ENCODE measurements at places on chromosomes 1 and 21.

GRCh38 chr1:223033658-223034057, 109.4 kb downstream of the TLR5 start:
- DNase-seq = no peak
- H3K4me3 ChIP-seq = no peak overlapping the region
- no peak overlapping the region for H3K27ac ChIP-seq
- no peaks in the 10 kb centered on the region for H3K36me3 ChIP-seq

GRCh38 chr1:15742339-15742801, at the start of gene TMEM82:
Gene TMEM82 (plus strand): TSS chr1:15742499. CDS start chr1:15742560, 61 bp downstream.
- no peaks in the 10 kb centered on the region for H3K27me3 ChIP-seq
- H3K36me3 ChIP-seq = no peaks in the 10 kb centered on the region
- DNase-seq = no peak
- H3K27ac ChIP-seq = no peak within 1 kb of the TSS

GRCh38 chr1:247335882-247336281, 4.2 kb upstream of the ZNF496 start:
- no peak overlapping the region for H3K27ac ChIP-seq
- H3K27me3 ChIP-seq = no peaks in the 10 kb centered on the region
- H3K4me1 ChIP-seq = peaks cover 2% of the 10 kb centered on the region
- no peak for DNase-seq

GRCh38 chr21:42733037-42733627, 79.7 kb downstream of the PDE9A start:
- no peak overlapping the region for H3K4me3 ChIP-seq
- no peaks in the 10 kb centered on the region for H3K27me3 ChIP-seq
- H3K27ac ChIP-seq = no peak overlapping the region
- peaks cover 59% of the 10 kb centered on the region for H3K4me1 ChIP-seq
- no peak for DNase-seq

- no peak overlapping the region for H3K4me3 ChIP-seq
- no peak for DNase-seq
- H3K36me3 ChIP-seq = no peaks in the 10 kb centered on the region
Measured at GRCh38 chr1:39632682-39633417, 6.6 kb downstream of the HEYL start.

DNA sequence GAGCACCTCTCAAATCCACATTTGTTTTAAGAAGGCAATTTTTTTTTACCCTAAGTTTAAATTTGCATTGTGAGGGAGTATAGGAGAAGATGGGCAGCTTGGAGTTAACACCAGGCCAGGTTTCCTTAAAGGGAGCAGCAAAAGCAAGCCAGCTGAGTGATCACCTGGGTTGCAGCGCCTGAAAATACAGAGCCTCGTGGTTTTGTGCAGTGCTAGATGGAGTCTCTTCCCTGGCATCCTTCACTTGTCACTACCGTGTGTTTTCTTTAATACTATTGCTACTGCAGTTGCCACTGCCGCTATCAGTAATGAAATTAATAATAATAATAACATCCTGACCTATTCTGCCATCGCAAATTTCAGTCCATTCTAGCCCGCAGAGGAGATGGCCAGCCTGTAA, 35.2 kb upstream of the VAV3 start:
- DNase-seq = no peak
- no peak overlapping the region for H3K4me3 ChIP-seq
- no peaks in the 10 kb centered on the region for H3K4me1 ChIP-seq
- no peak overlapping the region for H3K27ac ChIP-seq
- no peaks in the 10 kb centered on the region for H3K36me3 ChIP-seq

DNA sequence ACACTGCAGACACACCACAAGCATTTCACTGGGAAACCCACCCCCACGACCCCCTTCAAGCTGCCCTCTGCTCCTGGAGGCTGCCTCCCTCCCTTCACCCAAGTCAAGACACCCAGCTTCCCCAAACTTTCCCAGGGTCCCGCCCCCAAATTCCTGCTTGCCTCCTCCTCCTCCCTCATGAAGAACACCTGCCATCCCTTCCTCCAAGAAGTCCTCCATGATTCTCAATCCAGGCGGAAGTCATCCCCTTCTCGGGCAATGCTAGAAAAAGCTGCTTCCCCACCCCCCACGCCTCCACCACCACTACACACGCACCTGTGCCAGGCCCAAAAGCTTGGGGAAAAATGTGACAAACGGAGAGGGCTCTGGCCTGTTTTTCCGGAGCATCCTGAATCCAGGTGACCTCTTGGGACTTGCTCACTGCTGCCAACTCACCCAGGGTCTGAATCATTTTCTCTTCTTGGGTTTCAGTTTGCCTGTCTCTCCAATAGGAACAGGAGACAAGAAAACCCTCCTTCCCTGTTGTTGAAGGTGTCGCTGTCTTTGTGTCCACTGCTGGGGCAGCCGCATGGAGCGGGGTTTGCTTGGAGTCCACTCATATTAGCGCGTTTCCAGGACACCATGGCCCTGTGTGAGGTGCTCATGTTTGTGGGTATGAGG, 101.0 kb upstream of the CASZ1 start:
- no peak overlapping the region for H3K4me3 ChIP-seq
- no peak for DNase-seq
- H3K36me3 ChIP-seq = no peaks in the 10 kb centered on the region
- no peak overlapping the region for H3K27ac ChIP-seq
- H3K27me3 ChIP-seq = no peaks in the 10 kb centered on the region

- H3K4me3 ChIP-seq = no peak overlapping the region
- H3K27me3 ChIP-seq = peaks cover 31% of the 10 kb centered on the region
- H3K27ac ChIP-seq = no peak overlapping the region
- H3K36me3 ChIP-seq = no peaks in the 10 kb centered on the region
- H3K4me1 ChIP-seq = no peaks in the 10 kb centered on the region
- no peak for DNase-seq
Measured at GRCh38 chr1:18712252-18712600, 81.6 kb downstream of the PAX7 start.

DNA sequence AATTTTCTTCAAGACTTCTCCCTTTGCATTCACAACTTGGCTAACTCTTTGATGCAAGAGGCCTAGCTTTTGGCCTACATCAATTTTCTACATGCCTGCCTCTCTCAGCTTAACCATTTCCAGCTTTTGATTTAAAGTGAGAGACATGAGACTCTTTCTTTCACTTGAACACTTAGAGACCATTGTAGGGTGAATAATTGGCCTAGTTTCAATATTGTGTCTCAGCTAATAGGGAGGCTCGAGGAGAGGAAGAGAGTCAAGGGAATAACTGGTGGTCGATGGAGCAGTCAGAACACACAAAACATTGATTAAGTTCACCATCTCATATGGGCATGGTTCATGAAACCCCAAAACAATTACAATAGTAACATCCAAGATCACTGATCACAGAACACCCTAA, 225.5 kb downstream of the TPR start:
- H3K27ac ChIP-seq = no peak overlapping the region
- H3K36me3 ChIP-seq = no peaks in the 10 kb centered on the region
- no peaks in the 10 kb centered on the region for H3K27me3 ChIP-seq
- H3K4me3 ChIP-seq = no peak overlapping the region
- no peaks in the 10 kb centered on the region for H3K4me1 ChIP-seq
- DNase-seq = no peak

- no peaks in the 10 kb centered on the region for H3K4me1 ChIP-seq
- no peak overlapping the region for H3K27ac ChIP-seq
- DNase-seq = no peak
- H3K27me3 ChIP-seq = peaks cover 41% of the 10 kb centered on the region
- H3K4me3 ChIP-seq = no peak overlapping the region
Measured at GRCh38 chr1:54926970-54927369, 40.0 kb upstream of the DHCR24 start.

DNA sequence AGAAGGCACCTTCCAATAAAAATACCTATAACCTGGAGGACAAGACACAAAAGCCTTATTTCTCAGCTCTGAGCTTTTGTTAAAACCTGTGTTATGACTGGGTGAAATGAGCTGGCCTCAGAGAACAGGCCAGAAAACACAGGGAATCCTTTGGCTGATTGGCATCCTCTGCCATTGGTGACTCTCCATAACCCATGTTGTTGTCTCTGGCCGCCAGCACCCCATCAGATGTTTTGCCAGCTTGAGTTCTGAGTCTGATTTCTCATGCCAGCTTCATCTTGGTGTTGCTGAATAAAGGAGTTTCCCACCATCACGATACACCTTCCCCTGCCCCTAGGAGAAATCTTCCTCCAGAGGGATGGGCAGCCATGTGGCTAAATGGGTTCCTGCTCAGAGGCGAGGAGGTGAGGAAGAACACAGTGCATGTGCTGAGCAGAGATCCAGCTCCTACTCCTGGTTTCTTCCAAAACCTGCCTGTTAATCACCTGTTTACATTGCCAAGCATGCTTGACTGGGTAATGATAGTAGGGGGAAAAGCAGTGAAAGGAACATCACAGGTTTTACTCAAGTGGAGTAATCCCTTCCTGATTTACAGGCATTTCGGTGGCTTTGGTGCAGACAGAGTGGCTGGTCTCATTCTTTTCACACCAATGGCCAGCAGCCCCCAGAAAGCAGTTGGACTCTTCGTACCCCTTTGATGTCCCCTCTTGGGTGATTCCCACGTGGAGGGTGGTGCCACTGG, 109.8 kb downstream of the ROR1 start:
- H3K27me3 ChIP-seq = no peaks in the 10 kb centered on the region
- DNase-seq = no peak
- no peak overlapping the region for H3K4me3 ChIP-seq
- no peaks in the 10 kb centered on the region for H3K36me3 ChIP-seq

- DNase-seq = no peak
- H3K27ac ChIP-seq = no peak overlapping the region
- no peaks in the 10 kb centered on the region for H3K4me1 ChIP-seq
- no peaks in the 10 kb centered on the region for H3K36me3 ChIP-seq
Measured at GRCh38 chr1:47803815-47804501, 193.2 kb downstream of the TRABD2B start.

- no peaks in the 10 kb centered on the region for H3K27me3 ChIP-seq
- H3K4me1 ChIP-seq = no peaks in the 10 kb centered on the region
- no peak overlapping the region for H3K4me3 ChIP-seq
- no peaks in the 10 kb centered on the region for H3K36me3 ChIP-seq
- no peak for DNase-seq
- H3K27ac ChIP-seq = no peak overlapping the region
Measured at GRCh38 chr1:29626726-29627125, 390.4 kb downstream of the PTPRU start.

DNA sequence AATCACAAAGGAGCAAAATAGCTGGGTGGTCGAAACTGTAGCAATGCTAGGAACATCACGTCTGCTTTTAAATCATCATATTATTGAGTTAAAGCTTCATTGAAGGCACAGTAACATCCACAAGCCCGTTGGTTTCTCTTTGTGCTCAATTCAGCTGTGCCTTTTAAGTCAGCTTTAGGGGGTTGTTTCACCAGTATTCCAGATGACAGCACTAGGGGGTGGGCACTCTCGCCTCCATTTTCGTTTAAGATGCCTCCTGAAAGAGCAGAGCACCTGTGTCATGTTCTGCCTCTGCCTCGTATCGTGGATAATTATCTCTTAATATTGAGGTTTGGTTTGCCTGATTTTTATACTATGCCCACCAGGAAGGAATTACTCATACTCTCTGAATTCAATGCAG, 139.8 kb upstream of the PTBP2 start:
- H3K36me3 ChIP-seq = no peaks in the 10 kb centered on the region

DNA sequence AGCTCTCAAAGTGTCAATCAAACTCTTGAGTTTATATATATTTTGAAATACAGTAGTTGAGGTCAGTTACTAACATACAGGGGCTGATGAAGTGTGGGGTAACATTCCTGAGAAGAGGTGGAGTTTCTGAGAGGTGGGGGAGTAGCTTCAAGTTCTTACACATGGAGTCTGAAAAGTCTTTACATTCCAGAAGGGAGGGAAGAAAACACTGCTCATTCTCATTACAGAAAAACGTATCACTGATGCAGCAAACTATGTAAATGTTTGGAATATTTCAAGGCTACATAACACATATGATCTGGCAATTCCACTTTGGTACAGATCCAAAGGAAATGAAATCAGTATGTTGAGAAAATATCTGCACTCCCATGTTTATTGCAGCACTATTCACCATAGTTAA, 1065.8 kb upstream of the B3GALT2 start:
- no peak overlapping the region for H3K27ac ChIP-seq
- DNase-seq = no peak
- no peak overlapping the region for H3K4me3 ChIP-seq
- no peaks in the 10 kb centered on the region for H3K36me3 ChIP-seq
- H3K27me3 ChIP-seq = no peaks in the 10 kb centered on the region

DNA sequence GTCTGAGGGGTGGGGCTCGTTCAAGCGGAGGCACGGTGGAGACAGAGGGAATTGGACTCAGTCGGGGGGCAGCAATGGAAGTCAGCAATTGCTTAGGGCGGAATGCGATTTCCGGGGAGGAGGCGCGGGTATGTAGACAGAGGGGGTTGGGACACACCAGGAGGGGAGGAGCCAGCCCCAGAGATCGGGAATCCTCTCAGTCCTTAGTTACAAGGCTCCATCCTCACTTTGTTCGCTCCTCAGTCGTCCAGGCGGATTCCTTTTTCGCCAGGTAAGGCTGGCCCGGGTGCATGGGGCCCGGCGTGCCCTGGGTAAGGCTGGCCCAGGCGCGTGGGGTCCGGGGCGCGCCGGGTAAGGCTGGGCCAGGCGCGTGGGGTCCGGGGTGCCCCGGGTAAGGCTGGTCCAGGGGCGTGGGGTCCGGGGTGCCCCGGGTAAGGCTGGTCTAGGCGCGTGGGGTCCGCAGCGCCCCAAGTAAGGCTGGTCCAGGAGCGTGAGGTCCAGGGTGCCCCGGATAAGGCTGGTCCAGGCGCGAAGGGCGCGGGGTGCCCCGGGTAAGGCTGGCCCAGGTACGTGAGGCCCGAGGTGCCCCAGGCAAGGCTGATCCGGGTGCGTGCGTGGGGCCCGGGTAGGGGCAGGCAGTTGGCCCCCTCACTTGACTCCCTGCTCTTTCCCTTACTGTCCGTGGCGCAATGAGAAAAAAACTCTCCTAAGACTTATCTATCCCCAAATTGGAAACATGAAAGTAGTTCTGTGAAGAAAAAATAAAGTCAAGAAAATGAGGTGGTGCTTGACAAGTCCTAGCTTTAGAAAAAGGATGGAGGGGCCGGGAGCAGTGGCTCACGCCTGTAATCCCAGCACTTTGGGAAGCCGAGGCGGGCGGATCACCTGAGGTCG, at the start of gene L1TD1:
TSS of gene L1TD1 (plus strand) at position 199 of the 894 bp plus-strand sequence. CDS start 11,780 bp downstream, outside the sequence.
- peaks cover 34% of the 10 kb centered on the region for H3K27me3 ChIP-seq
- no peaks in the 10 kb centered on the region for H3K4me1 ChIP-seq
- peaks cover 3% of the 10 kb centered on the region for H3K36me3 ChIP-seq

- no peaks in the 10 kb centered on the region for H3K36me3 ChIP-seq
- no peaks in the 10 kb centered on the region for H3K4me1 ChIP-seq
Measured at GRCh38 chr1:216960716-216961115, 237.5 kb upstream of the ESRRG start.

Data from activated CD8-positive, alpha-beta memory T cell treated with anti-CD3 and anti-CD28 coated beads, Interleukin-2, amount 10 ng/mL, durations not matched to agents 7 days and 5 days (primary cell).